Smooth muscle cell of the brain vasculature (primary cell): ENCODE measurements at places on chromosomes 7 and 10.

DNA sequence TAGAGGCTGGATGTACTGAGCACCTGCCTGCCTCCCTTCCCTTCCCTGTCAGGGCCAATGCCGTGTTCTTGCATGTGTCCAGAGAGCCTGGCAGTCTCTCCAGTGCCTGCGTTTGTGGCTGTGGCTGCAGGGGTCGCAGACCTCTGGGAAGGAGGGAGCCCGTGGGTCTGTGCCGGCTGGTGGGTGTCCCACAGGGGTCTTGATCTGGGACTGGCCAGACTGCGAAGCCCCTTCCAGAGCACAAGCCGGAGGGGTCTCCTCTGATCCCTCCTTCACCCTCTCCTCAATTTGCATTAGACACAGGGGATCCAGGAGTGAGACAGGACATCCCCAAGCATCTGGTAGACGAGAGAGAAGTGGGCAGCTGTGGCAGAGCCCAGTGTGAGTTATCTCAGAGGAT lies 199.2 kb downstream of the ADARB2 start:
- DNase-seq, result no peak

GRCh38 chr10:48343921-48344598 lies 37.6 kb downstream of the MAPK8 start:
- no peak for DNase-seq

DNA sequence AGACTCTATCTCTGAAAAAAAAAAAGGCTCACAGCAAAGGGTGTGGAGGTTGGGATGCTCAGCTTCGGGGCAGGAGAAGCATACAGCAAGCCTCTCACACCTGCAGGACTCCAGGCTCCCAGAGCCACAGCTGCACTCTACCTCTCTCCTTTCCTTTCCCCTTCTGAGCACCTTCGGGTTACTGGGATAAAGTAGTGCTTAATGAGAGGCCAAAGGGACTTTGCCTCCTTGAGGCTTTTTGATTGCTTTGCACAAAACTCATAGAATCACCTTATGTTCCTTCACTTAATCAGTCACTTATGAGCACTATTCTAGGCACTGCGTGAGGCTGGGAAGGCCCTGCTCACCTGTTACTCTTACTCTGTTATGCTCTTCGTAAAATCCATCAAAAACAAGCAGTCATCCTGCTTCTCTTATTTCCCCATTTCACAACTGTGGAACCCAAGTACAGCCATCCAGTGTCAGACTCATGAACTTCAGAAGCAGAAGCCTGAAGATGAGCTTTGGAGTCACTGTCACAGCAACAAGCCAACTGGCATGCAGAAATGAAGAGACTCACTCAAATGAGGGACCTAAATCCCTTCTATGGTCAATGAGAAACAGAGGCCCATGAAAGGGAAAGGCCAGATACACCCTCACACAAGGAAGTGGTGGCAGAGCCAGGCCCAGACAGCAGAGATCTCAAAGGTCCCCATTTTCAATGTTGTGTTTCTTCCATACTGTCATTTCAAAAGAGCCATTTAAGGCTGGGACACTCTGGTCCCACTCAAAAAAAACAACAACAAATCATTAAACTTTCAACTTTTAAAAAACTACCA lies 205.4 kb downstream of the KCNMA1 start:
- no peak for DNase-seq

DNA sequence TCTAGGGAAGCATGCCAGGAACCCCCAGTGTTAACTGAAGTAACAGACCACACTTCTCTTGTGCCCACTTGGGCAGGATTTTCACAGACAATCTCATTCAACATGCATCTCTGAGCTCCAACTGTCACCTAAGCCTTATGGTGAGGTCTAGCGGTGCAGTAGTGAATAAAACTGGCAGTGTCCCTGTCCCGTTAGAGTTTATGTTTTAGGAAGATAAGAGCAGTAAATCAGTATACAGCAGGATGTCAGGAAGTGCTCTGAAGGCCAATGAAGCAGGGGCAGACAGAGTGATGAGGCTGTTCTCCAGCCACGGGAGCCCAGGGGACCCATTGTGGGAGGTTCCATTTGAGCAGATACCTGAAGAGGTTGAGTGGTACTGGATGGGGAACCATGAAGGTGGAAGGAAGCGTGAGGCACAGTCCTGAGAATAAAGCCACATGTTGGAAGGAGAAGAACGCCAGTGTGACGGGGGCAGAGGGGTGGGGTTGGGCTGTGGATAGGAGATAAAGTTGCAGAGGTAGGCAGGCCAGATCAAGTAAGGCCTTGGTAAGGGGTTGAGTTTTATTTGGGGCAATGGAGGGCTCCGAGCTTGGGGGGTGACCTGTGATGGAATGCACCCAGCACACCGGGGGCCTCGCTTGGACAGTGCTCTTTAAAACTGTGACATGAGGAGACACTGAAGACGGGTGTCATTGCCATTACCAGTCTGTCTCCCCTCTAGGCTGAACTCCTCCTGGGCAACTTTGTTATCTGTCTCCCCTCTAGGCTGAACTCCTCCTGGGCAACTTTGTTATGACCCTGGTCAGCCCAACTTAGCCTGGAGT lies 6.6 kb downstream of the GDF10 start:
- DNase-seq, result no peak

DNA sequence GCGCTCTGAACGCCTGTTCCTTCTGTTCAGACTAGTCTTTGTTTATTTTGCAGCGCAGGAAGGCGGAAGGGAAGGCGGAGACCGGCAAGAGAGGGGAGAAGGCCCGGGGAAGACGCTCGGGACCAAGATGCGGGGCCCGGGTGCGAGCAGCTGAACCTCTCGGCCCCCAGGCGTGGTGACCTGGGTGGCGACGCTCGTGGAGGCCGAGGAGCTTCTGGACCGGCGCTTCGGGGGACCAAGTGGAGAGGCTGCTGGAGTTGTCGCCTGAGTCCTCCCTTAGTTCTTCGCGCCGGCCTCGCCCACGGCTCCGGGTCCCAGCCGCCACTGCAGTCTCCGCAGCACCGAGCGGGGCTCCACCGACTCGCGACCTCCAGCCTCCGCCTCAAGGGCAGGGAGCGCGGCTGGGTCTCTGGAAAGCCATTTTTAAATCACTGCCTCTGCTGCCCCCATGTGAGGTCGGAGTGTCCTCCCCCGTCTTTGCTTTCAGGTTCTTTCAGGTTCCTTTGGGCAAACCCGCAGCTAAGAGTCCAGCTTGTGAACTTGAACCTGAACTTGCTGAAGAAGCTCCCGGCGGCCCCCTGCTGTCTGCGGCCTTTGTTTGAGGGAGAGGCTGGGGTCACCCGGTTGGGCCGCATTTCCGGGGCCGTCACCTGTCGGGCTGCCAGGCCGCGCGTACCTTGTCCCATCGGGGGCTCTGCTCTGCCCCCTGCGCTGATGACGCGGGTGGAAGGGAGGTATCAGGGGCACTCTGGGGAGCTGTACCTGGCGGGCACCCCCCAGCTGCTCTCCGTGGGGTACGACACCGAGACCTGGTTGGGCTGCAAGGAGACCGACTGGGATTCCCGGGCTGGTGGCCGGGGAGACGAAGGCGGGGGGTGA lies 136.0 kb downstream of the KIF20B start:
- no peak for DNase-seq

GRCh38 chr7:156000601-156001396 lies 188.5 kb upstream of the SHH start:
- DNase-seq, result no peak

DNA sequence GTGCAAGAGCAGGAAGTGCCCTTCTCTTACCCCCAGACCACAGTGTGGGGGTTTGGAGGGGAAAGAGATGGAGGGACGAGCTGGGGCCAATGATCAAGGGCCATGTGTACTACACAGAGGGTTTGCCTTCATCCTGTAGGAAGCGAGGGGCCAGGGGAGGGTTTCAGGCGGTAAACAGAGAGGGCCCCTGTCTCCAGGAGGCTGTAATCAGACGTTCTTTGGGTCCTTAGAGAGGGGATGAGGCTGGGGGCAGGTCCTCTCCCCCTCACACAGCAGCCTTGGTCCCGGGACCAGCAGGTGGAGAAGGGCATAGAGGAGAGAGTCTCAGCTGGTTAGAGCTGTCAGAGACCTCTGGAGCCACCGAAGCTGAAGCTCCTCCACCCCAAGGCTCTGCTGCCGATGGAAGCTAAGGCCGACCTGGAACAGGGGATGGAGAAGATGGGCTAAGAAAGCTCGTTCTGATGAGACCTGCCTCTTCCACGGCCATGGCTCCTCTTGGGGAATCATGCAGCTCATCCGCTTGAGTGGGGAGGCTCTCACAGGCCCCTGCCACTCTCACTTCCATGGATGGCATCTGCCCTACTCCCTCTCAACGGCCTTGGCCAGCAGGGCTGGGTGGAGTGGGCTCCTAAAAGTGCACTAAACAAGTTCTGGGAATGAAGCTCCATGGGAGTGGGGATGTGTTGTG lies 3.5 kb downstream of the LOXL4 start:
- DNase-seq, result no peak

GRCh38 chr7:76280408-76280807 lies 22.1 kb upstream of the HSPB1 start:
- DNase-seq, result no peak

- no peak for DNase-seq
These were observed 294.6 kb upstream of the ZNF32 start for GRCh38 chr10:43943119-43943817.

DNA sequence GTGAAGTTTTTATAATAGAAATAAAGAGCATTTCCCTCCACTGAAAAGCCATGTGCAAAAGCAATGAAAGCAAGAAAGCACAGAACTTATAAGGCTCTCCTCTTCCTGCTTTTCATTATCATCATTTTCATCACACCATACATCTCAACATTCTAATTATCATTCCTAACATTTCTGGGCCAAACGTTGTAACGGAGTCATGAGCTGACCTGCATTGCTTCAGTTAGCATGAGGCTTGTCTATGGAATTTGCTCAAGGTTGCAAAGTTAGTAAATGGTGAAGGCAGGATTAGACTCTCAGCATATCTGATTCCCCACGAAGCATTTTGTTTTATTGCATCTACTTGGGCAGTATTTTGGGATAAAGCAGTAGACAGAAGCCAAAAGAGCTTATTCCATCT lies 11.4 kb downstream of the SCIN start:
- DNase-seq, result no peak

DNA sequence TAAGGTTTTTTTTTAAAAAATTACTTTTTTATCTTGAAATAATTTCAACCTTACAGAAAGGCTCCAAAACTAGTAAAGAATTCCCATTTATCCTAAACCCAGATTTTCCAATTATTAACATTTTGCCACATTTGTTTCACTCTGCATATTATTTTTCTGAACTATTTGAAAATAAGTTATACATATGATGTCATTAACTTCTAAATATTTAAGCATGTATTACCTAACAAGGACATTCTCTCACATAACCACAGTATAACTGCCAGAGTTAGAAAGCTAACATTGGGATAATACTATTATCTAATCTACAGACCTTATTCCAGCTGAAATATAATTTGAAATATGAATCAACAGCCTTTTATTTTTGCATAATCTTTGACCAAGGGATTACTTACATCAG lies 65.8 kb downstream of the SLC18A2 start:
- DNase-seq, result no peak

GRCh38 chr10:59582058-59582457 lies 127.6 kb downstream of the SLC16A9 start:
- DNase-seq, result no peak

- no peak for DNase-seq
These were observed 31.4 kb downstream of the TCERG1L start for GRCh38 chr10:131280101-131280500.

GRCh38 chr7:87548123-87548919 lies 52.4 kb downstream of the ABCB1 start:
- DNase-seq, result no peak

DNA sequence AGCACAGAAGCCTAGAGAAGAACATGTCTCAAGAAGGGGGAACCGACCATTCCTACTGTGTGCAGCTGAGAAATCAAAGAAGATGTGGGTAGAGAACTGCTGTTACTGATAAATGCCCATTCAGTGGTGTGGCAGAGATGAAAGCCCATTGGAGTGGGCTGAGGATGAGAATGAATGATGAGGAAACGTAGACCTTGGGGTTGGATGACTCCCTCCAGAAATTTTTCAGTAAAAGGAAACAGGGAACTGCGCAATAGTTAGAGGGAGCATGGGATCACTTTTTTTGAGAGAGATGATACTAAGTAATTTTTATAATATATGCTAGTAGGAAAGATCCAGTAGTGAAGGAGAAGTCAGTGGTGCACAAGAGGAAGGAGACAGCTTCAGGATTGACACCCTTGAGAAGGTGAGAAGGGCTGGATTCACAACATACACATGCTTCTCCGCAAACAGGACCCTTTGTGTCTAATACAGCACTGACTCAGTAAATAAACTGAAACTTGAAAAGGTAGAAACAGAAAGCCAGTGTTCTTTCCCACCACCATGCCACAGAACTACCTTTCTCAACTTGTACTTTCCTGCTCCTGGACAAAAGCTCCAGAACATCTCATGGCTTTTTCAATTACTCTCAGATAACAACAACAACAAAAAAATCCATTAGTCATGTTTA lies 104.7 kb upstream of the IL6 start:
- no peak for DNase-seq
